ENCODE measurements at places on chromosomes 3 and 15.

DNA sequence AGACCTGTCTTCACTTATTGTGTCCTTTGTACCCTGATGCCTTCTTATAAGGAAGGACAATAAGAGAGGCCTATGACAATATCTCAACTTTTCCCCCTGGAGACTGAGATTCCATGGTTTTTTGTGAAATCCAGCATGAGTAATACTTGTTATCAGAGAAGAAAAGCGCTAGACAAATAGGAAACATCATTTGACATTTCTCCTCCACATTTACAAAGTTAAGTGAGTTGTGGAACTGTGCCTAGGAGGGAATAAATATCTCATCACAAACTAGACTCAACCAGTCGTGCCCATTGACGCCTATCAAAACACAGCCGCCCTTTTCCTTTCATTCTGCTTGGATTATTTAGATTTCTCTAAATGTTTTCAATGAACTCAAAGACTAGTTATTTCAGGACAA lies 253.1 kb downstream of the MECOM start:
- no peak for DNase-seq

GRCh38 chr15:78685159-78685921 lies 44.3 kb upstream of the CHRNB4 start:
- DNase-seq: no peak

- no peak for DNase-seq
Observed at GRCh38 chr3:137692803-137693431, 71.2 kb upstream of the SOX14 start.

DNA sequence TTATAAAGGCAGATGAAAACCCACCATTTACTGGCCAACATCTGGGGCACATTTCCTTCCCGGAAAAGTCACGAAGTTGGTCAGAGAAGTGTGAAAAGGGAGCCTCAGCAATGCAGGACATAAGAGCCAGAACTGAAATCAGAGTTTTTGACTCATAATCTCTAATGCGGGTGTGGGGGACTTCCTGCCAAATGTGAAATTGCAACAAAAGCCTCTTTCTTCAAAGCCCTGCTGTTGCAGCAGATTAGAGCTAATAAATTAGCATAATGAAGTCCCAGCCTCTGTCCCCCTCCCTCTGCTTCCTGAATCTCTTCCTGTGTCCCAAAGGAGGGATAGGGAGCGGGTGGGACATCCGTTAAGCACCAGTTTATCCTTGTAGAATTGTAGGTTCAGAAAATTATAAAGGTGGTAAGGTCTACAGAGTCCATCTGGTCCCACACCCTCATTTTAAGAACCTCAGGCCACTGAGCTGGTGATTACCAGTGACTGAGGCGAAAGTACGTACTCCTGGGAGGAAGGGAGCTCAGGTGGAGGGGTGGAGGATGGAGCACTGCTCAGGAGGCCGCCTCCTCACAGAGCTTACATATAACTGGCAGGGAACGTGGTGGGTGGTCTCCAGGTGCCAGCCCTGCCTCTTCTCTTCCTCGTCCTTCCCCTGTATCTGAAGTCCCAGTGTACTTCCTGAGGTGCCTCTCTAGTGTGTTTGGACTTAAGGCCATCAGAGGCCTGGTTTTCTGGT lies 35.0 kb downstream of the ST6GAL1 start:
- DNase-seq: no peak

GRCh38 chr3:66253790-66254620 lies 33.2 kb downstream of the SLC25A26 start:
- DNase-seq: no peak

GRCh38 chr3:56302417-56302816 lies 165.8 kb downstream of the ERC2 start:
- DNase-seq: no peak

DNA sequence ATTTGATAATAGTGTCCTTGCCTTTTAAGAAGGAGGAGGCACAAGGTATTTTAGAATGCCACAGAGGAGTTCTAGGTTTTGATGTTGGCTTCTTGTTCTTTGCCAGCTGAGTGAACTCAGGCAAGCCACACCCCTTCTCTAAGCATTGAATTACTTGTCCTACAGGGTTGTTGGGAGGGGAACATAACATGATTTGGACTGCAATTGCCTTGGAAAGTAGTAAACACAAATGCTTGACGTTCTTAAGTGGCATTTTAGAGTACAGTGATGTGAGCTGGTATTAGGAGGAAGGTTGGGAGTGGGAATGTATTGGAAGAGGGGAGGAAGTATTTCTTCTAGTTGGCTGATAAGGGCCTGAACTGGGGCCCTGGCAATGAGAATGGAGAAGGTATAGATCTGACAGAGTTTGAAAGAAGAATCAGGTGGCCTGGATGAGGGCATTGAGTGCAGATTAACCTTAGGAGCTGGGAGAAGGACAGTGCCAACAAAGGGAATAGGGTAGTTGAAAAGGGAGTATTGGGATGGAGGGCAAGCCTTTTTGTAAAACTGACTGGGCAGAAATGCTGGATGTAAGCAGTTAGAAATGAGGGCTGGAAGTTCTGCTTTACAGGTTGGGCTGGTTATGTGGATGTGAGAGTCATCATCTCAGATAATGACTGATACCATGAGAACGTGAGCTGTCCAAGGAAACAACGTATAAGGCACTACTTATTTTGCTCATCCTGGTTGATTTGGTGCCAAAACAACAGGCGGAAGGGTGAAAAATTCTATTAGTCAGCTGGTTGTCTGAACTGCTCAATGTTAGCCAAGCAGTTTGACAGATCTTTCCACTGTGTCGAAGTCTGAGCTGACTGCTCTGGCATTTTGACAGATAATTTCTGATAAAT lies 16.7 kb downstream of the KAT2B start:
- no peak for DNase-seq

GRCh38 chr3:154786724-154787123 lies 293.4 kb upstream of the MME start:
- no peak for DNase-seq
